Caco-2 (cell line): ENCODE measurements at places on chromosomes 2 and 18. TPM values are rescaled to one million over a fixed set of nuclear protein-coding genes. Genes with fewer than 3 reads are reported as not detected.

- no peak for DNase-seq
Measured at GRCh38 chr18:906416-907114, 1.9 kb downstream of the ADCYAP1 start.

DNA sequence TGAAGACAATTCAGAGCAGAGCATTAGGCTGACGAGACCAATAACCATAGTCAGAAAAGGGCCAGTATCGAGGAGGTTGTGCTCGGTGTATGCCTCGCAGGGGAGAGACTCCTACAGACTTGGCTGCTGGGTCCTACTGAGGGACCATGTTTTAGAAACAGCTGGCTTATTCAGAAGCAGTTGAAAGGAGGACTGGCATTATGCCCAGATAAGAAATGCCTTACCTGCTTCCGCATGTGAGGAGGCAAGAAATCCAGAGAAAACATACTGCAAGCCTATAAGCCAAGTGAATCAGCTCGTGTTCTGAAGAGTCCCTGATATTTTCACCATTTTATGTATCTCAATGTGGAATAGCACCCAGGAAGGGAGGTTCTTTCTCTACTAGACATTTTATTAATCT lies 434.7 kb downstream of the GRB14 start:
- DNase-seq, result no peak

GRCh38 chr2:15666861-15667808 lies 75.5 kb downstream of the DDX1 start:
- no peak for DNase-seq

DNA sequence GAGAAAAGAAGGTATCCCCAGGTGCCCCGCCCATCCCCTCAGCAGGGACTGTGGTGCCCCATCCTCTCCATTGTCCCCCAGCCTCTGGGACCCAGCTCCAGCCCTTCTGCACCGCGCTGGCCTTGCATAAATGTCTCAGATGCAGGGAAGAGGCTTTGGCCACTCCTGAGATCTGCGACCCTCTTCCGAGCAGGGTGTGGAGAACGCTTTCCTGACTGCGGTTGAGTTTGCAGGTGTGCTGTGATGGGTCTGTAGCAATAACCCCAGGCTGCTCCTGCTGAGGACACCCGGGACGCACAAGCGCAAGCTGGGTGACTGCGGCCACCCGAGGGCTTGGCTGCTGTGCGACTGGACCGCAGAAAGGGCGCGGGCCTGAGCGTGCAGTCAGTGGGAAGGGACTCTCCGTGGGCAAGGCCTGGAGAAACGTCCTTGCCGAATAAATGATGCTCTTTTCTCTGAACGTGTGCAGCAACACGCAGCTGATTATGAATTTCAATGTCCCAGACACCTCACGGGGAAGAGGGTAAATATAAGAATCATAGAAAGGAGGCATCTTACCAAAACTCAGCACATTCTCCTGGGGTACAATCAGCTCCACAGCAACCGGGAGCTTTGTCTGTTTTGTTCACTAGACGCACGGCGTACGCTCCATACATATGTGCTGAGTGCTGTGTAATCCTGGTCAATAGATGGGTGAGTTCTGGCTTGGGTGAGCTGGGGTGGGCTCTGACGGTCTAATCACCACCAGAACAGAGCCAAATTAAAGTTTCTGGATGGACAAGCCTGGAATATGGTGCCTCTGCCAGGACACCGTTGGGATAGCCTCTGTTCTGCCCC lies 67.5 kb upstream of the ZNF516 start:
- no peak for DNase-seq

GRCh38 chr2:45769056-45769455 lies 117.6 kb downstream of the PRKCE start:
- no peak for DNase-seq

GRCh38 chr2:85501248-85501647 lies 37.7 kb upstream of the MAT2A start:
- DNase-seq, result no peak

GRCh38 chr2:161239326-161240109 lies 68.7 kb upstream of the PSMD14 start:
- no peak for DNase-seq

GRCh38 chr2:189829102-189829833 lies 45.0 kb downstream of the PMS1 start:
- DNase-seq, result no peak

DNA sequence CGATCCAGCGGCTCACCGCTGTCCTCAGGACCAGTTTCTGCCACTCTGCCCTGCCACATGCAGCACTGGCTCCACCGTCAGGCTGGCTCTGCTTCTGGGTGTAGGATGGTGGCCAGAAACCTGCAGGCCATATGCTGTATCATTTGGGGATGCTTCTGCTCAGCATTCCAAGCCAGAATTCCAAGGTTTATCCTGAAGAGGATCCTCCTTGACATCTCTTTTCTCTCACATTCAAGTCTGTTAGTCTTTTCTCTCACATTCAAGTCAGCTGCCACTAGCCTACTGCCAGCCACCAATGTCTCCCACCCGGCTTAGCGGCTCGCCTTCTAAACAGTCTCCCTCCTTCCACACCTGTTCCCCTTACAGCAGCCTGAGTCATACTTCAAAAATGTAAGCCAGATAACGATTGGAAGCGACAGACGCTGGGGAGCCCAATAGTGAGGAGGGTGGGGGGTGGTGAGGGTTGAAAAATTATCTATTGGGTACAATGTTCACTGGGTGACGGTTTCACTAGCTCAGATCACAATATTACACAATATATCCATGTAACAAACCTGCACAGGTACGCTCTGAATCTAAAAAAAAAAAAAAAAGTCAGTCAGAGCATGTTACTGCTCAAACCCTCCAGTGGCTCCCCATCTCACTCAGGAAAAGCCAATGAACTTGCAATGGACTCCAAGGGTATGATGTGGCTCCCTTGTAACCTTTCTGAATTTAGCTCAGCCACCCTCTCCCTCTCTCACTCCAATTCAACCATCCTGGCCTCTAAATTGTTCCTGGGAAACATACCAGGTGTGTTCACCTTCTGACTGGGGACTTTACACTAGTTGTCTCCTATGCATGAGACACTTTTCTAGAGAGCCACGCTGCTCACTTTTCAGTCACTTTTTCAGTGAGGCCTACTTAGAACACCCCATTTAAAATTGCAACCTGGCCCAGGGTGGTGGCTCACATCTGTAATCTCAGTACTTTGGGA lies 38.8 kb upstream of the SP3 start:
- DNase-seq, result peak; percentile 92

SERPINB12 gene
- not detected in 2 replicates for total RNA-seq

SP5 gene
- total RNA-seq, result 149 and 161 TPM in 2 replicates

PRKAG3 gene
- total RNA-seq, result not detected in 2 replicates

TTN gene
- 9.3 and 11.0 TPM in 2 replicates for total RNA-seq
